ENCODE measurements at places on chromosomes 6 and 20. TPM values are rescaled to one million over a fixed set of nuclear protein-coding genes. Genes with fewer than 3 reads are reported as not detected.

PNLDC1 gene
- 0.34 TPM for total RNA-seq

ENPP1 gene
- 80.6 TPM for total RNA-seq

GPSM3 gene
- total RNA-seq = 12.3 TPM

PTCHD4 gene
- total RNA-seq = 0.57 TPM

SNX14 gene
- 85.4 TPM for total RNA-seq

SRC gene
- 10.3 TPM for total RNA-seq

CTAGE9 gene
- total RNA-seq = not detected

SYNDIG1 gene
- 1.5 TPM for total RNA-seq

CLPSL2 gene
- not detected for total RNA-seq

TPX2 gene
- 4.4 TPM for total RNA-seq

SAMD5 gene
- 1.5 TPM for total RNA-seq

PAK5 gene
- not detected for total RNA-seq

NFATC2 gene
- 7.5 TPM for total RNA-seq

FBXO9 gene
- total RNA-seq = 59.0 TPM

GPR6 gene
- not detected for total RNA-seq

TCF21 gene
- total RNA-seq = 0.44 TPM

MICAL1 gene
- 38.8 TPM for total RNA-seq

OR2B6 gene
- not detected for total RNA-seq

PTGIS gene
- 32.8 TPM for total RNA-seq

TMEM74B gene
- 1.1 TPM for total RNA-seq

MCHR2 gene
- total RNA-seq = not detected

CST4 gene
- not detected for total RNA-seq

FAM83B gene
- total RNA-seq = not detected

SEMG1 gene
- total RNA-seq = not detected

SPEF1 gene
- total RNA-seq = not detected

FOXC1 gene
- 8.3 TPM for total RNA-seq

SYNGAP1 gene
- 7.3 TPM for total RNA-seq

CSNK2B gene
- 170 TPM for total RNA-seq

CNKSR3 gene
- 5.5 TPM for total RNA-seq

MTO1 gene
- 22.1 TPM for total RNA-seq

CCN5 gene
- total RNA-seq = 1,717 TPM

PRL gene
- total RNA-seq = 0.98 TPM

RIMS4 gene
- total RNA-seq = 0.44 TPM

SLC16A10 gene
- 54.6 TPM for total RNA-seq

HAO1 gene
- not detected for total RNA-seq

MRPS18B gene
- 45.1 TPM for total RNA-seq

CD24 gene
- 0.51 TPM for total RNA-seq

WFDC12 gene
- total RNA-seq = not detected

SGK2 gene
- 17.0 TPM for total RNA-seq

TOMM6 gene
- total RNA-seq = 88.9 TPM

TCP11 gene
- total RNA-seq = not detected

EPHA7 gene
- total RNA-seq = 0.17 TPM

RCAN2 gene
- 14.8 TPM for total RNA-seq

Data from subcutaneous adipose tissue (tissue), 4 donors.